Hematopoietic multipotent progenitor cell treated with erythropoietin and hydrocortisone succinate and interleukin-3 and kit ligand, for 6 days (in vitro differentiated cells): ENCODE measurements at places on chromosomes 2 and 18.

GRCh38 chr2:182652326-182652725, 63.7 kb upstream of the DNAJC10 start:
- DNase-seq: no peak

- no peak for DNase-seq
Measured at GRCh38 chr2:241810307-241811200, 1.6 kb downstream of the NEU4 start.

- no peak for DNase-seq
Measured at GRCh38 chr18:59426855-59427254, 67.8 kb upstream of the LMAN1 start.

- DNase-seq: no peak
Measured at GRCh38 chr2:126172631-126173184, 483.2 kb upstream of the GYPC start.

GRCh38 chr2:50102383-50102782, 929.5 kb downstream of the NRXN1 start:
- DNase-seq: no peak

- no peak for DNase-seq
Measured at GRCh38 chr2:99634234-99634633, 144.4 kb upstream of the REV1 start.

DNA sequence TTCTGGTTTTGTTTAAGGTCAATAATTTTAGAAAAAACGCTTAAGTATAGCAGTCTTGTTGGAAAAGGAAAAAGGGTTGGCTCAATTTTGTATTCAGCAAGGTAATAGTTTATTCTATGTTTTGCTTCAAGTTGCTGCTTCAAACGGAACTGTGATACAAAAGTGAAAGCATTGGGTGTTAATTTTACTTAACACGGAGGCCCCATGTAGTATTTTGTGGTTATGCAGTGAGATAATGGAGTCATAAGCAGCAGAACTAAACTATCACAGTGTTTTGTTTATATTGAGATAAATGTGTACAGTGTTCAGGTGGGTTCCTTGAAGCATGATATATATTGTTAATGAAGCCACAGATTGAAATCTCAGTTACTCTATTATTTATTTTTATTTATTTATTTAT, 67.0 kb upstream of the LYPD6B start:
- no peak for DNase-seq

DNA sequence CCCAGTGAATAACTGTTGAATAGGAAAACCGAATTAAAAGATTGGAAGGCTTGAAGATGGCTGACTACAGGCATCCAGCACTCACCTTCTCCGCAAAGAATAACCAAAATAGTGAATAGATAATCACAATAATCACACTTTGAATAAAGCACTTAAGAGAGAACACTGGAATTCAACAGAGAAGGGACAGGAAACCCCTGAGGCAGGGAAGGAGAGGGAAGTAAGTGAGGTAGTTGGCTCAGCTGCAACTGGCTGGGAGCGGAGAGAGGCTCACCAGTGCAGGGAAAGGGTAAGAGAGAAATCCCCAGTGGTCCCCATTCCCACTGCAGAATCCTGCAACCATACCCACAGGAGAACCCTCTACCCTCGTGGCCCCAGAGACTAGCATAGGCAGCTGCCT, 246.6 kb upstream of the NCKAP5 start:
- DNase-seq: no peak

- DNase-seq: no peak
Measured at GRCh38 chr2:193276560-193276959, 1081.8 kb upstream of the TMEFF2 start.

GRCh38 chr2:29114946-29115609, at the start of gene CLIP4:
Gene CLIP4, plus strand, starts transcription at chr2:29115415. Its CDS starts 5,974 bp downstream, at chr2:29121389.
- DNase-seq: peak; percentile 53

- peak; percentile 47 for DNase-seq
Measured at GRCh38 chr2:240733803-240734495, 42.3 kb downstream of the AQP12A start.
